Kasumi-1 (cell line): ENCODE measurements at places on chromosomes 7 and 10.

GRCh38 chr10:52121688-52122087 lies 192.4 kb upstream of the DKK1 start:
- no peak for DNase-seq

- no peak for DNase-seq
Observed at GRCh38 chr7:132756484-132756990, 180.3 kb upstream of the PLXNA4 start.

GRCh38 chr7:87330316-87330715 lies 15.1 kb upstream of the CROT start:
- DNase-seq = no peak

DNA sequence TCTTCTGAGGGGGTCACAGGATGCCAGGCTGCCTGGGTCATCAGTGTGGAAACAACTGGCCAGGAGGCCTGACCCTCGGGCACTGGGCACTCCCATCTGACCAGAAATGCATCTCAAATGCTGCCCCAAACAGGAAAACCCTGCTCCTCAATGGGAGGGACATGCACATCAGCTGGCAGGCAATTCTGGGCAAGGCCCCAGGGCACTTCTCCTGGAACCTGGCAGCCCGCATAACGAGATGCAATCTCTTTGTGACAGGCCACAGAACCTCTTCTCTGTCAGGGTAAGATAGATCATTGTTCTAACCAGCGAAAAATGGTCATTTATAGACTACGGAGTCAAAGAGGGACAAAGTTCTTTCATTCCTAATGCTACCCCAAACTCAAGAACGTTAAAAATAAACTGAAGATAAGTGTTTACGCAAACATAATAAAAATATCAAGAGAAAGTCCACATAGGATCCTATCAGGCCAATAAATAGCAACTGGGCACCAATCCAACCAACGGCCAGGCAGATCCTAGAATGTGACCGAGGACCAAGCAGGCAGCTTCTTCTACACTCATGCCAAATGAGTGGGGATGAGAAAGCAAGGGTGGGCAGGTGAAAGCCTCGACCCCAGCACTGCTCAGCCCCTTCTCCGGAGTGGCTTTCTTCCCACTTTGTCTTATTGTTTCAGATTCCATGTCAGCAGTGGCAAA lies 212.3 kb downstream of the TCERG1L start:
- DNase-seq = no peak

DNA sequence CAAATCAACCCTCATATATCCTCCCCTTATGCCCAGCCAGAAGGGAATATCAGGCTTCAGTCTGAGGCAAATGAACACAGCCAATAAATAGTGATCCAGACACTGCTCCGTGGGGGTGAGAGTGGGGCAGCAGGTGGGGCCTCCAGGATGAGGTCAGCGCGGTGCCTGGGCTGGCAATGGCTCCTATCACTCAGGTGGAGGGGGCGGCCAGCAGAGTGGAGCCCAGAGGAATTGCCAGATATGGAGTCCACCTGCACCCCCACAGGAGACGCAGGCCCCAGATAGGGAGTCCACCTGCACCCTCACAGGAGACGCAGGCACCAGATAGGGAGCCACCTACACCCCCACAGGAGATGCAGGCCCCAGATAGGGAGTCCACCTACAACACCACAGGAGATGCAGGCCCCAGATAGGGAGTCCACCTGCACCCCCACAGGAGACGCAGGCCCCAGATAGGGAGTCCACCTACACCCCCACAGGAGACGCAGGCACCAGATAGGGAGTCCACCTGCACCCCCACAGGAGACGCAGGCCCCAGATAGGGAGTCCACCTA lies 78.0 kb upstream of the PPP2R2D start:
- DNase-seq = no peak

DNA sequence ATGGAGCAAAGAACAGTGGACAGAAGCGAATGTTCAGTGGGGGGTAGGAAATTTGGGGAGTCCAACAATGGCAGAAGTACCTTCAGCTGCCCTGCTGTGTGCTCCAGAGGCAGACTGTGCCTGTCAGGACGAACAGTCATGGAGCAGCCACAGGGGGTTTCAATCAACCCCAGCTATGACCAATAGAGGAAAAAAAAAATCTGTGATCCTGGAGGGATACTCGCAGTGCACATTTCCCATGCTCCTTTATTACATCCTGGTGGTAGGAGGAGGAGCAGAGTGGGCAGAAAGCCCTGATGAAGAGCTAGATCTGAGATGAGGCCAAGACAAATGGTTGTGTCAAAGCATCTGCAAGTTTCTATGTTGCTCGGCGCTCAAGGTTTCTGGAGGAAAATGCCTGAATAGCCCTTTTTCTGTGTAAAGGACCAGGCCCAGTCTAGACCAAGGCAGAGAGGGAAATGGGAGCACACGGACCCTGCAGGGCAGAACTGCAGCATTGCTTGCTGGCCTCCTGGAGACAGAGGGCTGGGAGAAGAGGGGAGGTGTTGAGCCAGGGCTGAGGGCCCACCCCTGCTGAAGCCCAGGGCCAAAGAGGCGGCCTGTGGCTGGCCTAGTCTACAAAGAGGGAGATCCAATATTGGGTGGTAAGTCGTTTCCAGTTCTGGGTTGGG lies 201.5 kb downstream of the GRID1 start:
- DNase-seq = no peak

GRCh38 chr7:39406467-39406866 lies 159.7 kb upstream of the YAE1 start:
- DNase-seq = no peak

DNA sequence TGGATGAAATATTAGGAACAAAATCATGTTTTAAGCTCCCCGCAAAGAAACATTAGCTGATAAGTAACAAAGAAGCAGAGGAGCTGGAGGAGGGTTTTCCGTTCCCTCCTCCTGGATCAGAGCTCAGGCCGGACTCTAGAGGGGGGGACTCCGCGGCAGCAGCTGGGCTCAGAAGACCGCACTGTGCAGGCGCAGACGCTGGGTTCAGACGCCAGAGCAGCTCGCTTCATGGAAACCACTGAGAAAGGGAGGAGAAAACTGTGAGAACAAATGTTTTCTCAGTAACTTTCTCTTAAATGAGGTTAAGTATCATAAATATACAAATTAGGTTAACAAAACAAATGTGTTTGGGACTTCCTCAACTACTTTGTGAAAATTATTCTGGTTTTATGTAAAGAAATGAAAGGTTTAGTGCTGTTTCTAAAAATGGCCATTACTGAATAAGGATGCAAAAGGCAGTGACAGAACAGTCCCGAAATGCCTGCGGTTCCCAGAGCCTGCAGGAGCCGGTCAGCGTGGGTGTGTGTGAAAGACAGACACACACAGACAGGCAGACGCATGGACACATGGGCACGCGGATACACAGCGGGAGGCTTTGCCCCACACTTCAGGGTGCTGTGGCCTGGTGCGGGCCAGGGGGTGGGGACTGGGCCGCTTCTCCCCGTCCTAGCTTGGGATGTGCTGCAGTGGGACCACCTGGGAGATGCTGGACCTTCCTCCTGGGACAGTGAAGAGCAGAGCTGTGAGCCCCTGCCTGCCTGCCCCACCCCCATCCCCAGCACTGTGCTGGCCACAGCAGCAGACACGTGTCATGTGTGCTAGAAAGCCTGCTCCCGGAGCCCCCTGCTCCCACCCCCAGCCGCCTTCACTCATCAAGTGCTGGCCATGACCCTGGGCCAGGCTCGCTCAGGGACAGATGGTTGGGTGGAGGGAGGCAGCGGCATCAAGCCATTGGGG lies 20.3 kb upstream of the ADGRA1 start:
- no peak for DNase-seq

- DNase-seq = no peak
Observed at GRCh38 chr7:30630986-30631385, 36.3 kb downstream of the GARS1 start.

- no peak for DNase-seq
Observed at GRCh38 chr10:24723386-24723787, 300 bp downstream of the ARHGAP21 start.
